ENCODE measurements at places on chromosomes 1 and 21.

GRCh38 chr1:221076391-221076811, 197.2 kb downstream of the HLX start:
- no peak for DNase-seq

DNA sequence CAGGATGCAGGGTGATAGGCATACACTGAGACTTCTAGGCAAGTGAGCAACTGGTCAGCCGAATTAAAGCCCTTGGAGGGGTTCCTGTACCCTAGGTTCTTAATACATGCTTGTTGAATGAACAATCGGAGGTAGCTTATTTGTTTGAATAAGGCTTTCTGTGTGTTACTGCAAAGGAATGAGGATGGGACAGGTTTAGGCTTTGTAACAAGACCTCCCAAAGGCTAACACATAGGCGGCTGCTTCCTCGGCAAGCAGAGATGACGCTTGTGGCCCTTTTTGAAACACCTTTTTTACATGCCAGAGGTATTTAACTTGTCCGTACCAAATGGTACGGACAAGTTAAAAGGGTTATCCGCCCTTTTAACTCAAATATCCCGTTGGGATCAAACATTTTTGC, 511.6 kb downstream of the KIF26B start:
- no peak for DNase-seq

DNA sequence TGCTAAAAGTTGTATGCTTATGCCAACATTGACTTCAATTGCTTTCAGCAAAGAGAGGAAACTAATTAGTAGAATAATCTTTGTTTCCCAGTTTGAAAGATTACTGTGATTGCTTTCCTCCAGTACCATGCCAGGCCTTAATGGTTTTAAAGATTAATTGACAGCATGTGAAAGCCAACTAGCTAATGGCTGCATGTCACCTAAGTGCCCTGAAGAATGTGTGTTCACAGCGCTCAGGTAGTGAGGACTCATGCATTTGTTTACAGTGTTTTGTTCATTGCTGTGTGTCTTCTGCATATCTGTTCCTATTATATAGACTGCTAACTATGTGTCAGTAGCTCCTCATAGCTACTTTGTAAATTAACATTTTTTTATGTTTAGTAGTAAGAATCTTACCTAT, 335.6 kb downstream of the LRRIQ3 start:
- DNase-seq, result no peak

DNA sequence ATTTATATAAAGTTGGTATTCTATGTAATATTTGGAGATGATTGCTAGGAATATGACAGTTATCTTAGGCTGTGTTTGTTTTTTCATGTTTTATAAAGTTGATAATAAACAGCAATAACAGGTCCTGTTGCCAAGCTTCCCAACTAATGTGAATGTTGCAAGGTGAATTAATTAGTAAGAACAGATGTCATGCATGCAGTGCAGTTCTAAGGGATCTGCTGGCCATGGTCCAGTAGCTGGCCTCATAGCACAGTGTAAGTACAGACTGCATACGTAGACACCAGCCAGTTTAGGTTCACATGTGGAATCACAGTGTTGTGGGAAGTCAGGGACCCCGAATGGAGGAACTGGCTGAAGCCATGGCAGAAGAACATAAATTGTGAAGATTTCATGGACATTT, 478.2 kb downstream of the NEGR1 start:
- DNase-seq, result no peak

DNA sequence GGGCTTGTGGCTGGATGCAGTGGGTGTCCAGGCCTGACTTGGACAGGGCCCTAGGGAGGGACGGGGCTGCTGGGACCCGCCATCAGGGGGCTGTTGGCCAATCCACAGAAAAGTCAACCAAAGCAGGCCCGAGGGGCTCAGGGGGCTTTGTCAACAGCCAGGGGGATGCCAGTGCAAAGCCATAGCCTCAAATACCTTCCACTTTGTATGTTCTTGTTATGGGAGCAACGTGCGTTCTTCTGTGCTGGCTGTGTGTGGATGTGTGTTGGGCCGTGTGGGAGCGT, 35.4 kb upstream of the ARF1 start:
- DNase-seq, result no peak

GRCh38 chr1:173413271-173413707, 63.8 kb upstream of the PRDX6 start:
- no peak for DNase-seq

DNA sequence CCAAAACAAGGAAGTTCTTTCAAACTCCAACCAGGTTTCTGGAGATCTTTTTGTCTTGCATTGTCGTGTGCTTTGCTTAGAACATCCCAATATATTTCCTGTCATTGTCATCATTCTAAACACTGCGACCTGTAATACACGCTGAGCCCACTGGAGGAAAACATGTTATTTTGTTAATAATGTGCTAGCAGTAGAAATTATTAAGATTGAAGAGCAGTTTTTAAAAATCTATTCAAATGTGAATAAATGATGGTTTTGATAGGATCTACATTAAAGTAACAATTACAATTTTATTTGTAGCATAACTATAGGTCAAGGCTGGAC, 268.5 kb downstream of the PTPRC start:
- no peak for DNase-seq

DNA sequence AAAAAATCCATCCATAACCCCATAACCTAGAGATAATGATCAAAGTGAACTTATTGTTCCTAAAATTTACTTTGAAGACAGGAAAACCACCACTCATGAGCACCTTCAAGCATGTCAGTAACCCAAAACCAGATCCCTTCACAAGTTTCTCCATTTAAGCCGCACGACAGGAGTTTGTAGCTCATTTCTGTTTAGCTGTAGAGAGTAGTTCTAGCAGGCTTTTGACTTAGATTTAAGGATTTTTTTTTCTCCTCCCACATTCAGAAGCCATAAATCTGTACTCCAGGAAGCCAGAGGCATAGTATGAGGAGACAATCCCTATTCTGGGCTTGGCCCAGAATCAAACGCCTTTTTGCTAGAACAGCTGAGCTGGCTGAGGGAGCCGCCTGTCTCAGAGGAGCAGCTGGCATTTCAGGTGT, 25.6 kb downstream of the TOMM20 start:
- no peak for DNase-seq

DNA sequence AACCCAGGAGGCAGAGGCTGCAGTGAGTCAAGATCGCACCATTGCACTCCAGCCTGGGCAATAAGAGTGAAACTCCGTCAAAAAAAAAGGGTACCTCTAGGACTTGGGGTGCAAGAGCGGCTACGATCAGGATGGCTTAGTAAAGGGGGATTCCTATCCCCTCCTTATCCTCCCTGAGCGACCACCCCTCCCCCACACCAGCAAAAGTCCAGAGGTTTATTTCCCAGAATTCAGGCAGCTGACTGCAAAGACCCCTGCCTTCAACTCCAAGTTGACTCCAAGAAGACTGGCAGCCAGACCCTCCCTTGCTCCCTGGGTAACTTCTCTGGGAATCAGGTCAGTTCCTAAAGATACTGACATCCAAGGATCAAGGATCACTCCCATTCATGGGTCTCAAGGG, 12.4 kb upstream of the PRDM16 start:
- DNase-seq, result no peak

DNA sequence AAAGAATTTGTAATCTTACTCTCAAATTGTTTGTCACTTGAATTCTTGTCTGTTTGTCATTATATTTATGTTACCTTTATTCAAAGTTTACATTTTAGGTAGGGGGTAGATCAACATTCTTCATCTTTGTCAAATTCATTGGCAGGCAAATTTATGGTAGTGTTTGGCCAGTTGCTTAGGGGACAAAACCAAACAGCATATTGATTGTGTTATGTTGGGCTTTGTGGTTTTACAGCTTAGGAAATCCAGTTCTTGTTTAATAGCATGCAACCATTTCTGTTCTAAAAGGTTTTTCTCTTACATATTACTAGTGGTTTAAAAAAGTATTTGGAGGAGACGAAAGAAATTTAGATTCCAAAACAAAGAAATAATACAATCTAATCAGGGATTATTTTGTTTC, 91.4 kb downstream of the HMCN1 start:
- DNase-seq, result no peak

DNA sequence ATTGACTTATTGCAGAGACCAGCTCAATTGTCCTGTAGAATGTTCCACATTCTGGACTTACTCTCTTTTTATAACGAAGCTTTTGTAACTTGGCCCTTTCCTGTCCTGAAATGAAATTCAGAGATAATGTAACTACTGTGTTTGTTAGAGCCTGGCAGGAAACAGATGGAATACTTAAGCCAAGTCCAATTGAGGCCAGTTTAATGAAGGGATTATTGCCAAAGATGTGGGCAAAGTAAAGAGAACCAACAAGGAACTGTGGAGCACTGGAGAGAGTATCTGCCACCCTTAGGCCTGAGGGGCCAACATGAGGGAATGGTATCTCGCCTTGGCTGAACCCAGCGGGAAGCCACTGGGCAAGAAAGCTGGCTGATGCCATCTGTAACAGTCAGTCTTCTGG, 32.9 kb downstream of the MFSD2A start:
- DNase-seq, result no peak

- DNase-seq, result no peak
Observed at GRCh38 chr1:25794325-25794724, 5.7 kb upstream of the SELENON start.

- DNase-seq, result no peak
Observed at GRCh38 chr1:30968220-30968971, 59.8 kb upstream of the SDC3 start.

- DNase-seq, result no peak
Observed at GRCh38 chr1:100942304-100943046, 46.6 kb downstream of the SLC30A7 start.

GRCh38 chr1:110829955-110830553, 42.9 kb upstream of the CD53 start:
- DNase-seq, result no peak

GRCh38 chr1:2859881-2860430, 58.5 kb upstream of the TTC34 start:
- no peak for DNase-seq

GRCh38 chr21:33844890-33845205, 70.8 kb downstream of the ATP5PO start:
- DNase-seq, result no peak

DNA sequence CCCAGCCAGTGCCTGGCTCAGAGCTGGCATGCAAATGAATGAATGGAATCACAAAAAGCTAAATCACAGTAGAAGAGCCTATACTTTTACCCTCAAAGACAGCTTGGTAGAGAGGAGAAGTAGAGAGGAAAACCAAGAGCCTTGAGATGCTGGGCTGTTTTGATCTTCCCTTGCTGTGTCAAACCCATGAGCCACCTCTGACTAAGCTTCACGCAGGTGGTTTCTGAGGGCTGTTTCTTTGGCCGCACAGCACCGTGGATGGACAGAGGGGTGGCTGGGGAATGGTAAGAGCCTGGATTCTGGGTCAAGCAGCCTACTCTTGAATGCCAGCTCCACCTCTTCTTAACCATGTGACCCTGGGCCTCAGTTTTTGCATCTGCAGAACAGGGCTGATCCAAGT, 18.6 kb downstream of the ABCG1 start:
- no peak for DNase-seq

GRCh38 chr1:154179946-154180687, 11.8 kb downstream of the TPM3 start:
- no peak for DNase-seq
